Immature natural killer cell (primary cell): ENCODE measurements at places on chromosomes 5 and 9. TPM values are rescaled to one million over a fixed set of nuclear protein-coding genes. Genes with fewer than 3 reads are reported as not detected.

The MSX2 gene
- not detected for polyA plus RNA-seq

The AGXT2 gene
- not detected for polyA plus RNA-seq

The ANKRD31 gene
- not detected for polyA plus RNA-seq

The SLC46A2 gene
- polyA plus RNA-seq, result 0.16 TPM

The PJA2 gene
- polyA plus RNA-seq, result 54.1 TPM

The CHSY3 gene
- 0.31 TPM for polyA plus RNA-seq

The BAAT gene
- polyA plus RNA-seq, result not detected

The OCLN gene
- 0.08 TPM for polyA plus RNA-seq

The MGAT4B gene
- 16.3 TPM for polyA plus RNA-seq

The CDO1 gene
- not detected for polyA plus RNA-seq

The ANKRD18A gene
- not detected for polyA plus RNA-seq

The PCDHGA9 gene
- polyA plus RNA-seq, result not detected

The PCDHA11 gene
- not detected for polyA plus RNA-seq

The REEP2 gene
- 0.48 TPM for polyA plus RNA-seq

The ANGPTL2 gene
- polyA plus RNA-seq, result not detected

The AP3B1 gene
- 11.6 TPM for polyA plus RNA-seq

The GFI1B gene
- not detected for polyA plus RNA-seq

The TNFSF8 gene
- polyA plus RNA-seq, result 6.0 TPM
